ENCODE measurements at places on chromosomes 12 and 14. TPM values are rescaled to one million over a fixed set of nuclear protein-coding genes. Genes with fewer than 3 reads are reported as not detected.

DNA sequence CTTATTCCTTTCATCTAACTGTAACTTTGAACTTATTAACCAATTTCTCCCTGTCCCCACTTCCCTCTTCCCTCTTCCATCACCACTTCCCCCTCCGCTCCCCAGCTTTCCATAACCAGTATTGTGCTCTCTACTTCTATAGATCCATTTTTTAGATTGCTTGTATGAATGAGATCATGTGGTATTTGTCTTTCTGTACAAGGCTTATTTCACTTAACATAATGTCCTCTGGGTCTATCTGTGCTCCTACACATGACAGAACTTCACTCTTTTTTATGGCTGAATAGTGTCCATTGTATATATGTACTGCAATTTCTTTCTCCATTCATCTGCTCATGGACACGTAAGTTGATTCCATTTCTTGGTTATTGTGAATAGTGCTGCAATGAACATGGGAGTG lies 14.4 kb downstream of the ERP27 start:
- no peak for DNase-seq

- DNase-seq: no peak
Observed at GRCh38 chr14:22282417-22282816, 306.6 kb downstream of the DAD1 start.

- DNase-seq: no peak
Observed at GRCh38 chr12:107760207-107760808, 629 bp downstream of the PRDM4 start.

DNA sequence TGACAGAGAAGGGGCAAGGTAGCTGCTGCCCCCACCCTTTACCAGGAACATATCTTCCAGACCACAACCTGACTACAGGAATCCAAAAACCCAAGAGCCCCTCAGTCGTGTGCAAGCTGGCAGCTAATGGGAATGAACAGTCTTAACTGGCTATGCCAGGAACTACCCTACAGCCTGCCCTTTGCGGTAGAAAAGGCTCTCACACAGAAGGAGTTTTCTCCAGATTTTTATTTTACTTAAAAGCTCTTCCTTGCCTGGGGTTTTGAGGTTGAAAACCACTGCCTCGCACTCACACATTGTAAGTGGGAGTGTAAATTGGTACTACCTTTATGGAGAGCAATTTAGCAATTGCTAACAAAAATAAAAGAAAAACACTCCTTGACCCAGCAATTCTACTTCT lies 28.3 kb downstream of the PITPNM2 start:
- DNase-seq: no peak

DNA sequence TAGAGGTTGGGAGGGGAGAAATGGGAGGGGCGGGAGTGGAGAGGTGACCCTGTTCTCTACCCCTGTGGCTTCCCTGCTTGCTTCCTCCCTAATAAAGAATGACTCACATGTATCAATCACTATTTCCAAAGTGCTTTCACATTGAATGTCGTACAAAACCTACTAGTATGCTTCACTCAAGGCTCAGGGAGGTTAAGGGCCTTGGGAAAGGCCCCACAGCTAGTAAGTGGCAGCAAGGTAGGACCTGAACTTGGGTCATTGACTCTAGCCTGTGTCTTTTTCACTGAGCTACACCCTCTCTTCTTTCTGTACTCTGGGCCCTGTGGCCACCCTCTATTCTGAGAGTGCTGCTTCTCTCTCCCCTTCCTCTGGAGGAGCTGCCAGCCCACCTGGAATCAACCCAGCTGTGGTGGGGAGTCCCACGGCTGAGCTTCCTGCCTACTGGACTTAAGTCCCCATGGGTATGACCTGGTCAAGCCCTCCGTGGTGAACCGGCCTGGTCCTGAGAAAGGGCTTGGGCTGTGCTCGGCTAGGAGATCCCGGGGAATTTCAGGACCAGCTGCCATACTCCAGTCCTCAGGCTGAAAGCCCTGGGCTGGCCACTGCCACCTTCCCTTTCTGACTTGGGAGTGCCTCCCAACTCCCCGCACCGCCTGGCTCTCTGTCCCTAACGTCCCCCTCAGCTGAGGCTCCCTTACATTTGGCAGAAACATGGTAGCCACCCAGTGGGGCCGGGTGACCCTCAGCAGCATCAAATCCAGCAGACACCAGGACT lies 13.0 kb downstream of the SLC48A1 start:
- DNase-seq: no peak

GRCh38 chr12:55619354-55620138 lies 17.1 kb upstream of the OR10P1 start:
- peak; percentile 25 for DNase-seq

- no peak for DNase-seq
Observed at GRCh38 chr14:54929556-54929955, 26.9 kb upstream of the GCH1 start.

DNA sequence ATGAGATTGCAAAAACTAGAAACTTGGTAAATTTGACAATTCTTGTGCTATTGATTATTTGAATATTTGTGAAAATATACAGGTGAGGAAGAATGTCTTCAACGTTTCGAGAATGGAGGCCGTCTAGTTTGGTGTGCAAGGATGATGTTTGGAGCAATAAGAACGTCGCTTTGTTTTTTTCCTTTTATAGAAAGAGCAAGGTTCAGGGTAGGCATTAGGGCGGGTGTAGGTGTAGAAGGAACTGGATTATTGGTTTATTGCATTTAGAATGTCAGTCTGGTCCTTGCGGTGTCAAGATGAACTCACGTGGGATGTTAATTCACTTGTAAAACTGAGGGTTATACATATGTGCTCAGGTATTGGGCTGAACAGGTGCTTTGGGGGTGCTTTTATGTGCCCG lies 1.1 kb downstream of the RPS26 start:
- no peak for DNase-seq

GRCh38 chr14:77707355-77707723 lies 484 bp downstream of the ALKBH1 start:
- DNase-seq: peak; percentile 35

DNA sequence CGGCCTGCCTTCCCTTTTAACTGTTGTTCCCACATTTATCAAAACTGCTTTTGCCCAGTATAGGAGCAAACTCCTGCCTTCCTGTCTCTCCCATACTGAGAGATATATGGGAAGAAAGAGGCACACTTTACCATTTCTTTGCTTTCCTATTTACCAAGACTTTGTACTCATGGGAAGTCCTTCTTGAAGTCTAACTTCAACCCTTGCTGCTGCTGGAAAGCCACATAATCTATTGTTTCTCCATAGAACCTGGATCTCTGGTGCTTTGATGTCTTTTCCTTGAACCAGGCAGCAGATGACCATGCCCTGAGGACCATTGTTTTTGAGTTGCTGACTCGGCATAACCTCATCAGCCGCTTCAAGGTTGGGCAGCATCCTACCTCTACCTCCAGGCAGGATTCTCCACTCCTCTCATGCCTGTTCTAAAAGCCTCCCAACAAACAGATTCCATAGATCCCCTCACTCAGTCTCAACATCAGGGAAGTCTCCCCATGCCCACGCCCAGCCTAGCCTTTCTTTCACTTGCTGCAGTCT lies 18.4 kb downstream of the PPP1R1A start:
- no peak for DNase-seq

DNA sequence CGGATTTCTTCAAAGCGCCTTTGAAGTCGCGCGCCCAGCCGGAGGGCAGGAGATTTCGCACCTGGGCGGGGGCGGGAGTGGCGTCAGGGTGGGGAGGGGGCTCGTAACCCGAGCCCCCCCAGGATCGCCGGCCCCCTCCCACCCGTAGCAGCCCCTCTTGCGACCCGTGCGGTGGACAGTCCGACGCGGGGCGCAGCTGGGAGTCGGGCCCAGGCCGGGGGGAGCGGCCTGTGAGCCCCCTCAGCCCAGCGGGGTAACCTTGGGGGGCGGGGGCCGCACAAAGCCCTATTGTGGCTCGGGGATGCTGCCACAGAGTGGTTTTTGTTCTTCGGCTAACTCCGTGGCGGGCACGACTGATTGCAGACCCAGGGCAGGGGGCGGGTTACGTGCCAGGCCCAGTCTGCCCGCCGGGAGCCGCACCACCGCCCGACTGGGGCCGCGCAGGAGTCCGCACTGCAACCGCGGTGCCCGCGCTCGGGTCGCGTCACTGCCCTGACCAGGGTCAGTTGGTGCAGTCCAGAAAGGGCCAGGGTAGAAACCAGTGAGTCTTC lies 4.2 kb upstream of the AAAS start:
- no peak for DNase-seq

DNA sequence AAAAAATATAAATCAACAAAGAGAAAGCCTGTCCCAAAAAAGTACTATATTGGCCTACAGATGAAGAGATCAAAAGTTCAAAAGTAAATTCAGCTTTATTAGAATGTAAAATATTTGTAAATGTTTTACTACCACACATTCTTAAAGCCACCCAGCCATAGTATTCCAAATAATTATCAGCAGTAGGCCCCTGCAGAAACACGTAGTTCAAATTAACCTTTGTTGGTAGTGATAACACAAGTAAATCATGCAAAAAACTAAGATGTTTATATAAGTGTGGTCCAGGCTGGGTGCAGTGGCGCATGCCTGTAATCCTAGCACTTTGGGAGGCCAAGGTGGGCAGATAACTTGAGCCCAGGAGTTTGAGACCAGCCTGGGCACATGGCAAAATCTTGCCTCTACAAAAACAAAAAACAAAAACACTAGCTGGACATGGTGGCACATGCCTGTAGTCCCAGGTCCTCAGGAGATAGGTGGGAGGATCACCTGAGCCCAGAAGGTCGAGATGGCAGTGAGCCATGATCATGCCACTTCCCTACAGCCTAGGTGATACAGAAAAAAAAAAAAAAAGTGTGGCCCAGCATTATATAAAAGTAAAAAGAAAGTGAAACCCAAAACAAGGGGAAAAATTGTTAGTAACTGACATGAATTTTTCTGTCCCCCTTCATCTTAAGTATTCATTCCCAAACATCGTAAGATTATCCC lies 17.9 kb downstream of the SPTLC2 start:
- DNase-seq: no peak

GRCh38 chr12:93339695-93340094 lies 38.0 kb upstream of the NUDT4 start:
- no peak for DNase-seq

DNA sequence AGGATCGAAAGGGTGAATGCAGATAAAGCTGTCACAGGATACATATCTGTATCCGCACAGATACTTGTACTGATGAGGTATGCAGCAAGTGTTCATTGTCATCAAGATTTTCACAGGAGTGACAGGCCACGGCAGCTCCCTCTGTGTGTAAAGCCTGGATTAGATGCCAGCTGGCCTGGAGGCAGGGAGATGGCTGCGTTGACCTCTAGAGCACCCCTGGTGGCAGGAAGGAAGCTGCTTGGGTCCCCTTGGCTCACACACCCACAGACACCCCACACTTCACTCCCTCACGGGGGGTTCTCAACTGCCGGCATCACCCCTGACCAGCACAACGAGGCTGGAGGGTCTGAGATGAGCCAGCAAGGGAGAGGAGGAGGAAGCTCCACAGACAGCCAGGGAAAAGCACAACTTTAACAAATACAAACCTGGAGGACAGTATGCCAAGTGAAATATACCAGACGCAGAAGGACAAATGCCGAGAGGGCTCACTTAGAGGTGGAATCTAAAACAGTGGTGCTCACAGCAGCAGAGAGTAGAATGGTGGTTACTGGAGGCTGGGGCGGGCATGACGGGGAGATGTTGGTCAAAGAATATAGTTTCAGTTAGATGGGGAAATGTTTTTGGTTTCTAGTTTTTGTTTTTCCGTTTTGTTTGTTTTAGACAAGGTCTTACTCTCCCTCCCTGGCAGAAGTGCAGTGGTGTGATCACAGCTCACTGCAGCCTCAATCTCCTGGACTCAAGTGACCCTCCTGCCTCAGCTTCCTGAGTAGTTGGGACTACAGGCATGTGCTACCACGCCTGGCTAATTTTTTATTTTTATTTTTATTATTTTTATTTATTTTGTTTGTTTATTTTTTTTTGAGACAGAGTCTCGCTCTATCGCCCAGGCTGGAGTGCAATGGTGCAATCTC lies 45.7 kb downstream of the TEAD4 start:
- DNase-seq: no peak

SPX gene
- not detected for total RNA-seq

TSPAN8 gene
- not detected for total RNA-seq

ANKS1B gene
- not detected for total RNA-seq

Measured in CD8-positive, alpha-beta T cell (primary cell).